ENCODE measurements at places on chromosomes 11 and 22.
A peak's percentile ranks its signal among the peaks of the same experiment; 100 is the strongest.

GRCh38 chr11:28808771-28809170 lies 700.6 kb downstream of the METTL15 start:
- no peak for DNase-seq

GRCh38 chr11:90639461-90639993 lies 416.7 kb upstream of the CHORDC1 start:
- no peak for DNase-seq

- peak; percentile 62 for DNase-seq
Observed at GRCh38 chr22:29524442-29525191, 28.9 kb downstream of the THOC5 start.

GRCh38 chr11:108009497-108010370 lies 1.0 kb downstream of the CUL5 start:
- no peak for DNase-seq

GRCh38 chr11:95923728-95924413 lies at the start of gene MTMR2:
TSS of gene MTMR2 (minus strand) at chr11:95924107. CDS start at chr11:95923954, 153 bp downstream.
- peak; percentile 90 for DNase-seq

GRCh38 chr11:117511931-117512539 lies 184.4 kb downstream of the CEP164 start:
- DNase-seq: peak; percentile 8

DNA sequence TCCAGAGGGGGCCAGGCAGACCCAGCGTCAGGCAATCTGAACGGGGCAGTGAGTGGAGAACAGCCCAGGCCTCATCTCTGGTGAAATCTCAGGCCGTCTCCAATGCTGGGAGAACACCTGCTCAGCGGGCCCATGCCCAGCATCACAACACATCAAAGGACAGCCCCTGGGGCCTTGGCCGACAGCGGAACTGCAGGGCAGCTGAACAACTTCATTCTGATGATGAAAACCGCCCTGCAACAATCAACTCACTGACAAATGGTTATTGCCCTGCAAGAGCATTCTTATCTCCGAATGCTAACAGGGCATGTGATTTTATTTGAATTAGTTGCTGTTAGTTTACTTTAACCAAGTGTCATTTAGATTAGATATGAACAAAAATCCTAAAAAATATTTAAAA lies 14.6 kb downstream of the CELSR1 start:
- DNase-seq: peak; percentile 63

All from ELF-1 (cell line).